ENCODE measurements at places on chromosomes 11 and 22.
A peak's percentile ranks its signal among the peaks of the same experiment; 100 is the strongest.

DNA sequence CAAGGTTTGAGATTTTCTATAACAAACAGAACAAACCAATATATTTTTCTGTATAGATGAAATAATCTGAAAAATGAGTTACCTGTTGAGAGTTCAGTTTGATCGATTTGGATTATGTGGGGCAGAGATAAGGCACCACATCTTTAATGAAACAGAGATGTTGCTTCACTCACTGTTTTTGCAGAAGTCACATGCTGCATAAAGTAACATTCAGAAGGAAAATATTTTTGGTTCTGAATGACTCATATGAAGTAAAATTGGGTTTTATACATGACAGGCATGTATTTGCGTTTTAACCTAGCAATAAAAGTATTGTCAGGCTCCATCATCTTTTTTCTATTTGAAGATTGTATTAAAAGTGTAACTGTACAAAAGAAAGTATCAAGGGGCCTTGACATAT is 77.8 kb downstream of the BBOX1 start:
- DNase-seq, result no peak

- no peak for DNase-seq
Measured at GRCh38 chr11:49208006-49208721, at the start of gene FOLH1. Gene FOLH1 (minus strand): TSS chr11:49208602. CDS start chr11:49208409, 193 bp downstream.

DNA sequence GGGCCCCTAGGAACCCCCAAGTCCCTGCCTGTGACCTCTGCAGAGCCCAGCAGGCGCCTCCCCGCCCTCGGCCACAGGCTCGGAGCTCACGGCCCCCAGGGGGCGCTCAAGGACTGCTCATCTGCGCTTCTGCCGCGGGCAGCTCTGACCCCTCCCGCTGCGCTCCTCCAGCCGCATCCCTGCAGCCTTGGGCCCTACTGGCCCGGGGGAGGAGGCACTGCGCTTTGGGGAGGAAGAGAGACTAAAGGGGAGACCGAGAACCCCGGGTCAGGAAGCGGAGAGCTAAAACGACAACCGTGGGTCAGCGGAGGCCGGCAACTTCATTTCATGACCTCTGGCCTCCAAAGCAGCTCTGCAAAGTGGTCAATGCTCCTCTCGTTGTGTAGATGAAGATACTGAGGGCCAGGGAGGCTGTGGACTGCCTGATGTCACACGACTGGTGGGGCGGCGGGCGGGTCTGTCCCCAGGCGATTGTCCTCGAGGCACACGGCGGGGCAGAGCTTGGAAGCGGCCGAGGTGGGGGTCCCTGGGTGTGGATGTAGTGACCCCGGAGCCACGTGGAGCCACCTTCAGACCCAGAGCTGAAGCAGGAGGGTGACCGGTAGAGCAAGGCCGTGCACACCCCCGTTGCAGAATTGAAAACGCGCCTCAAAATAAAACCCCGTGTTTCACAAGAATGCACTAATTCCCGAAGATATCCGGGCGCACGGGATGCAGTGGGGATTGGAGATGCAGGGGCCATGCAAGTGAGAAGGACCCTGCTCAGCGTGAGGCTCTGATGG is 2.7 kb upstream of the KRTAP5-6 start:
- DNase-seq, result peak; percentile 69

DNA sequence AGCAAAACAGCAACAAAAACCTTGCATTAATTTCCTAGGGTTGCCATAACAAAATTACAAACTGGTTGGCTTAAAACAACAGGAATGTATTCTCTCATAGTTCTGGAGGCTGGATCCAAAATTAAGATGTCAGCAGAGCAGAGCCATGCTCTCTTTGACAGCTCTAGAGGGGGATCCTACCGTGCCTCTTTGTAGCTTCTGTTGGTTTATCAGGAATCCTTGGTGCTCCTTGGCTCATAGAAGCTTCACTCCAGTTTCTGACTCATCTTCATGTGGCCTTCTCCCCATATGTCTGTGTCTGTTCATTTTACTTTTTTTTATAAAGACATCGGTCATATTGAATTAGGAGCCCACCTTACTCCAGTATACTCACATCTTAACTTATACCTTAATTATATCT is 90.5 kb upstream of the POU2AF2 start:
- no peak for DNase-seq

DNA sequence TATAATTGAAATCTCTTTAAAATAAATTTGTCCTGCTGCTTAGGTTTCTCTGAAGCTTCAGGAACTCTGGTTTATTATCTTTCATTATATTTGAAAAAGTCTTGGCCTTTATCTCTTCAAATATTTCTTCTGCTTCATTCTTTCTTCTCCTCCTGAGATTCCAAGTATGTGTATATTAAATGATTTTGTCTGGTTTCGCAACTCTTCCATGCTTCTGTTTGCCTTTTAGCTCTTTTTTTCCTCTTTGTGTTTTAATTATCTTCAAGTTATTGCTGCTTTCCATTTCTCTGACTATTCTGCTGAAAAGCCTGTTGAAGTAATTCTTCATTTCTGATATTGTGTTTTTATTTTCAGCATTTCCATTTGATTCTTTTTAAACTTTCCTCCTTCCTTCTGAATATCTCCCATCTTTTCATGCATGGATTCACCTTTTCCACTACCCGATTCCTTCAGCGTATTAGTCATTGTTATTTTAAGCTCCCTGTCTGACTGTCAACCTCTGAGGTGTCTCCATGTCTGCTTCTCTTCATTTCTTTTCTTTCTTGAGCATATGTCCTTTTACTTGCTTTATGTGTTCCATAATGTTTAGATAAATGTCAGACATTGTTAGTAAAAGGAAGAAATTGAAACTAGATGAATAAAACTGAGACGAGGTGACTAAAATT is 46.6 kb upstream of the CTSC start:
- no peak for DNase-seq

GRCh38 chr22:19764636-19765476 is 4.3 kb downstream of the TBX1 start:
- no peak for DNase-seq

DNA sequence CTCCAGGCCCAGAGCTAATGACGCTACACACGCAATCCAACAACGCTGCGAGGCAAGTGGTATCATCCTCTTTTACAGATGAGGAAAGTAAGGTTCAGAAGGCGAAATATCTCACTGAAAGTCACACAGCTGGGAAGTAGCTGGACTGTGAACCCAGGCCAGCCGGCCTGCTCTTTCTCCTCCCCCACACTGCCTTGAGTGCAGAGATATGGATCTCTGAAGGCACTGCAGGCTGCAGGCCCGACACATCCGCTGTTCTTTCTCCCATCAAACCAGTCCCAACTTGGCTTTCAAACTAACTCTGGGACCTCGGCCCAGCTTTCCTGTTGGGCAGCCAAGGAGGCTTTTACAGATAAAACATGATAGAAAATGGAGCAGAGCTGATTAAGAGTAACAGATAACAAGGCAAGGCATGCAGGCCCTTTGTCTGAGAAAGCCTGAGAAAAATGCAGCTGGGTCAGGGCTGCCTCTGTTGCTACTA is 64.0 kb upstream of the PTPRJ start:
- DNase-seq, result no peak

DNA sequence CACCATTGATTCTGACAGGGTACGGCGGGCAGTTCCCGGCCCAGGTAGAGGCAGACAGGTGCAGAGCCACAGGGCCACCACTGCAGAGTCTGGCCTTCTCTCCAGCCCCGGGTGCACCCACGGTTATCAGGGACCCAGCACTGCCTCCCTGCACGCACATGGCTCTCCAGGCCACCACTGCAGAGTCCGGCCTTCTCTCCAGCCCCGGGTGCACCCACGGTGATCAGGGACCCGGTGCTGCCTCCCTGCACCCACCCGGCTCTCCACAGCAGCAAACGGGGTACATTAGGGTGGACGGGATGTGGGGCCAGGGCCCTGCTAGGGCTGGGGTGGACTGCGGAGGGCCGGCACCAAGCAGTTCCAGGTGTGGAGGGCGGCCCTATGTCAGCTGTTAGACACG is 272.9 kb downstream of the BRD1 start:
- no peak for DNase-seq

GRCh38 chr11:3167143-3168119 is 2.3 kb upstream of the OSBPL5 start:
- DNase-seq, result no peak

DNA sequence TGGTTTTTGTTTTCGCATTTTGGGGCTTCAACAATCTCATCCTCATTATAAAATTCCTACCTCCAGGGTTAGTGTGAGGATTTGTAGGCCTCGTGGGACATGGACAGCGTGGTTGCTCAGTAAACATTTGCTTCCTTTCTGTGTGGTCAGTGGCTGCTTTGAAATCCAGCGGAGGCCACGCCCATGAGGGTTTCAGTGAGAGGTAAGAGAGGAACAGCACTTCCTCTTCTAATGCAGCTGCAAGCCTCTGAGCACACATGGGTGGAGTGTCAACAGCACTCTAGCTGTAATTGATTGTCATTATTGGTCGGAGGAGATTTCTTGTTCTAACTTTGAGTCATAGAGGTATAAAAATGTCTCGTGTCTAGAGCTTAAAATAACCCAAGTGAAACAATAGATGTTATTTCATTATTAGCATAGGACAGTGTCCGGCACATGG is 6.0 kb upstream of the ARHGAP42 start:
- no peak for DNase-seq

DNA sequence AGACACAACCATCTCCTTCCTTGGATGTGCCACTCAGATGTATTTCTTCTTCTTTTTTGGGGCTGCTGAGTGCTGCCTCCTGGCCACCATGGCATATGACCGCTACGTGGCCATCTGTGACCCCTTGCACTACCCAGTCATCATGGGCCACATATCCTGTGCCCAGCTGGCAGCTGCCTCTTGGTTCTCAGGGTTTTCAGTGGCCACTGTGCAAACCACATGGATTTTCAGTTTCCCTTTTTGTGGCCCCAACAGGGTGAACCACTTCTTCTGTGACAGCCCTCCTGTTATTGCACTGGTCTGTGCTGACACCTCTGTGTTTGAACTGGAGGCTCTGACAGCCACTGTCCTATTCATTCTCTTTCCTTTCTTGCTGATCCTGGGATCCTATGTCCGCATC is 489 bp downstream of the OR10A4 start:
- no peak for DNase-seq

DNA sequence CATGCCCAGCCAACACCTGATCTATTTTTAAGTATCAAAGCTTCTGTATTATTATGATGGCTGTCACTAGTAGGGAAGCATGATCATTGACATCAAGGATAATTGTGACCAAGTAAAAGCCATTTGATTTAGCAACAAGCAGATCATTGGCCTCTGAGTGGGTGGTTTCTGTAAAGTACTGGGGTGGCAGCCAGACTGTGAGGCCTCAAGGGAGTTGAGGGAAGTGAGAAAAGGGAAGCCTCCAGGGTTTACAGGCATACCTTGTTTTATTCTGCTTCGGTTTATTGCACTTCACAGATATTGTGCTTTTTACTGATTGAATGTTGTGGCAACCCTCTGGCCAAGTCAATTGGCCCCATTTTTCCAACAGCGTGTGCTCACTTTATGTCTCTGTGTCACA is 60.1 kb downstream of the PRR5L start:
- no peak for DNase-seq

GRCh38 chr11:116540645-116541304 is 232.0 kb downstream of the BUD13 start:
- no peak for DNase-seq
